T47D (cell line): ENCODE measurements at places on chromosomes 16 and 17.

DNA sequence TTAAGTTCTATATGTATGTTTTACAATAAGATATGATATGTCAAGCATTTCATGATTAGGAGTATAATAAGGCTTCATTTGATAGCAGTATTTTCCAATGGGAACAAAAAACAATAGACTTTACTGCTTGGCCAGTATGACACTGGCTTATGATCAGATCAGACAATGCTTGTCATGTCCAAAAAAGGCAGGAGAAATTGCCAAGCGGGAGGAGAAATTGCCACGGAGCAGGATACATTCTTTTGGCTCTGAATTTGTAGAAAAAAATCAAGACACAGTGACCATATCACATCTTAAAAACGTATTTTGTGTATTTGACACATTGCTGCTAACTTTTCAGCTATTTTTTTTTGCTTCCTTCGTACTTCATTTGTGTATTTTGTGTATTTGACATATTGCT lies 404.1 kb downstream of the CNTNAP4 start:
- no peak for DNase-seq

DNA sequence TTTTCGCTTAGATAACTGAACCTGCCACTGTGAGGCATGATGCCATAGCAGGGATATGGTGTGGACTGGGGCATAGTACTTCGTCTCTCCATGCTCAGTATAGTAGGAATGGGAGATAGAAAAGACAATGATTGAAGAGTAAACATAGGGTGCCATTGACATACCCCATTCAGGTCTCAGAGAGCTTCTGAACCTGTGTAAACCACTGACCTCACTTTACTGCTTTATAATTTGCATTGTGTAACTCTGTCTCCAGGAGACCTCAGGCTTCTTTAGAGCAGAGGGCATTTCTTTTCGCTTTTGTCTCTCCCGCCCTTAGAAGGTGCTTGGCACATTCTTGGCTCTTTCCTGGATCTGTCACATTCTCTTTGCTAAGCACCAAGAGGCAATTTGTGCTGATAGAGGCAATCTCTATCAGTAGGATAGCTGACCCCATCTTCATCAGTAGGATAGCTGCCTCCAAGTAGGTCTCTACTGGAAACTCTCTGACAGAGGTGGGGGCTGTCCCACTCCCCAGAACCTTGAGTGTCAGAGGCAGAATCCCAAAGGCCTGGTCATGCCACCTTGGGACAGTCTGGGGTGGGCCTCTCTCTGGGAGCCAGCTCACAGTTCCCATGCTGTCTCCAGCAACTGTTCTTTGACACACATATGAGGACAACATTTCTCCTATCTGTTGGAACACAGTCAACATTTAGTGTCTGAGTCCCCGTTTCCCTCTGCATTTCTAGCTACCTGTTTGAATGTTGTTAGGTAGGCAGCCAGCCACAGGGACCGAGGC lies 181.9 kb downstream of the UTP18 start:
- DNase-seq, result no peak

GRCh38 chr17:74949455-74950115 lies 13.9 kb downstream of the OTOP3 start:
- peak; percentile 35 for DNase-seq

- no peak for DNase-seq
Measured at GRCh38 chr17:48644159-48644558, 18.0 kb upstream of the HOXB9 start.
